ENCODE measurements at places on chromosomes 6 and 20.

DNA sequence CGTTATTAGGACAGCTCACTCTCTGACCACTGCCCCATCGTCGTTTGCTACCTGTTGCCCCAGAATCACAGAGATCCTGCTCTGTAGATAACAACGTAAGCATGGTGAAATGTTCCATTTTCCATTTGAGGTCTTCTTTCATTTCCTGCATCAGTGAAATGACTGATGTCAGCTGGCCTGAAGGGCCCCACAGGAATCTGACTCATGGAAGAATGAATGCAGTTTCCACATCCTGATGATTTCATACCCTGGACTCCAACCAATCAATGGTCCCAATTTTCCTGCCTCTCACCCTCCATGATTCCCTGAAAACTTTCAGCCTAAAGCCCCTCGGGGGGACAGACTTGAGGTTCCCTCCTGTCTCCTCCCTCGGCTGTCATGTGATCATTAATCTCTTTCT lies 394.4 kb upstream of the CDH4 start:
- no peak for DNase-seq

- DNase-seq: no peak
Measured at GRCh38 chr6:150304429-150304828, 64.4 kb upstream of the IYD start.

- DNase-seq: no peak
Measured at GRCh38 chr6:33983721-33984465, 162.0 kb downstream of the GRM4 start.

DNA sequence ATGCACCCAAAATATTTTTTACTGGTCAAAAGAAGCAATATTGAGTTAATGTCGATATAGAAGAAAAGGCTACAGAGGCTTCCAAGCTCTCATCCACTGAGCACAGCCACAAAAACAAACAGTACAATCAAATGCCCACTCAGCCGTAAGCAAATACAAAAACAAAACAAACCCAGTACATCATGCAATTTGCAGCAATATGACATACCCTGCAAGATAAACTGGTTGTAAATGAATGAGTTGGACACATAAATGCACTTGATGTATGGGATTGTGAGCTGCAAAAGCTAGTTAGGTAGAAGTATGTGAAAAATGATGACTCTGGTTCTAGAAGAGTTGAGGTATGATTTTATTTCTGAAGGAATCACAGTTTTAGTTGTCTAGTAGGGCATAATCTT lies 83.9 kb downstream of the SESN1 start:
- no peak for DNase-seq

DNA sequence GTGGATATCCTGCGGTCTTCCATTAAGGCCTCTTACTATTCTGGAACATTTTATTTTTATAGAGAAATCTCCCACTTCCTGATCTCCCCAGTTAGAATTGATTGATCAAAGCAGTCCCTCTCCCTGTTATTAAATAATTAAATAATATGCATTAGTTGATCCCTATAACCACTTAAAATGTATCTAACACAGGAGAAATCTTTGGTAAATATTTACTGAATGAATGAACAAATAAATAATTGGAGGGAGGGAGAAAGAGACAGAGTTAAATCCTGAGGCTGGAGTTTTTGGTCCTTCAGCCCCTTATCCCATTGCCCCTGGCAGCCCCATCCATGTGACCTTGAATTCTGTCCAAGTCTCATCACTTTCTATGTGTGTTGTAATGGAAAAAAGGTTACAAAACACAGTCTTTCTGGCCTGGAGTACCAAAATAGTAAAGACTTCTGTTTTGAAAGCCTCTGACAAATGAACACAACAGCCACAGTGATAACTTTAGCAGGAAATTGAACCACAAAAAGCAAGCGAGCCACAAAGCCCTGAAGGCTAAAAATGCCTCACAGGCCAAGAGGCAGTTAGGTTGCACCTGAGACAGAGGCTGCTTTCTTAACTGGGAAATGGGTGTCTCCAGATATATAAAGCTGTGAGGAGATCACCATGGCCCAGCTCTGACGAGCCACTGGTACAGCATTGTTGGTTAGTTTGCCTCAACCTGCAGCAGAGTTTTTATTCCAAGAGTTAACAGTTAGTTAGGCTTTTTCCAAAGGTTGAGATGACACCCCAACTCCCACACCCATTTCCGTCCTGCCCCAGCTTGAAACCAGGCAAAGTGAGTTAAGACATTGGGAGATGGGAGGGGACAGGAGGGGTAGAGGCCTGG lies 11.3 kb downstream of the NT5E start:
- DNase-seq: no peak

DNA sequence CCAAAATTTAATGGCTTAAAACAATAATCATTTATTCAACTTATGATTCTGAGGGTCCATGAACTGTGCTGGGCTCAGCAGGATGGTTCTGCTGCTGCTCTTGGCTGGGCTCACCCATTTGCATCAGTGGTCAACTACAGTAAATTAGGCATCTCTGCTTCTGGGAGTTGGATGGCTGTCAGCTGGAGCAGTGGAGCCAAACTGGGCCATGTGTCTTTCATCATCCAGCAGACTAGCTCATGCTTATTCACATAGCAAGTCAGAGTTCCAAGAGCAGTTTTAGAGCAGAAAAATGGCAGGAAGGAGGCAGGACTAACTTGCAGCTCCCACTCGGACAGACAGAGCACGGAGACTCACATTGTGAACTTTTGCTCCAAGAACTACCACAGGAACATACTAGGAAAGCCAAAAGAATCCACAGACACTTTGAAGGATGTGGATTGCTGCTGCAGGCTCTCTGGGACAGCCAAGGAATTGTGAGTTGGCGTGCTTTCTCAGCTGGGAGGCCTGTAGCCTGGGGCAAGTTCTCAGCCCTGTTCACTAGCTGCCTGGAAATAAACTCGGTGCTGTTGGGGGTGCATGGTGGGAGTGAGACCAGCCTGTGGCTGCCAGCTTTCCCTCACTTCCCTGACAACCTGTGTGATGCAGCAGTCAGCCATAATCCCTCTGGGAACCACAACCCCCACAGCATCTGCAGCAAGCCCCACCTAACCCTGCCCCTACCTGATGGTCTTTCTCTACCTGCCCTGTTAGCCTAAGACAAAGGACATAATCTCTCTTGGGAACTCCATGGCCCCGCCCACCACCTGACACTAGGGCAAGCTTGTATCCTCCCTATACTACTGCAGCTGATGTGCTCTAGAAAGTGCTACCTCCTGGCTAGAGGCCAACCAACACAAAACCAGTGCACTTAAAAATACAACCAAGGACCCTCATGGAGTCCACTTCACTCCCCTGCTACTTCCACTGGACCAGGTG lies 129.0 kb downstream of the JPH2 start:
- DNase-seq: no peak

GRCh38 chr6:127966616-127967015 lies 65.8 kb upstream of the THEMIS start:
- DNase-seq: no peak

GRCh38 chr20:43755390-43755789 lies 28.6 kb upstream of the GTSF1L start:
- no peak for DNase-seq

GRCh38 chr20:59104831-59105230 lies 58.8 kb upstream of the ZNF831 start:
- DNase-seq: no peak

DNA sequence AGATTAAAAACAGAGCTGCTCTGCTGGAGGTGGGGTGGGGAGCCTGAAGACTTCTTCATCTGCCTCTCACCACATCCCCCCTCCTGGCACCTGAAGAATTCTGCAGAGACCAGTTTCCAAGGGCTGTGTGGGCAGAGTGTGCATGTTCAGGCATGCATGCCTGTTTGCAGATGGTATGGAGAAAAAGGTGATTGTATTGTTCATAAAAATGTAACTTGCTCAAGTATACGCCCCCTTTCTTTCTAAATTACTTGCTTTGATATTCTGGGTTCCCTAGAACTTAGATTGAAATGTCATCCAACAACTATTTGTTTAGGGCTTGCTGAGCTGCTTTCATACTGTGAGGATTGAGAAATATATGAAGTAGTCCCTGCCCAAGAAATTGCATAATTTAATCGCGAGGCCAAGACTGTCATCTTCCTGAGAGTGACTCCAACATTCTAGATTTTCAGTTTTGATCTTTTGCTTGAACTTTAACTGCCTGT lies 83.6 kb downstream of the LCA5 start:
- no peak for DNase-seq

DNA sequence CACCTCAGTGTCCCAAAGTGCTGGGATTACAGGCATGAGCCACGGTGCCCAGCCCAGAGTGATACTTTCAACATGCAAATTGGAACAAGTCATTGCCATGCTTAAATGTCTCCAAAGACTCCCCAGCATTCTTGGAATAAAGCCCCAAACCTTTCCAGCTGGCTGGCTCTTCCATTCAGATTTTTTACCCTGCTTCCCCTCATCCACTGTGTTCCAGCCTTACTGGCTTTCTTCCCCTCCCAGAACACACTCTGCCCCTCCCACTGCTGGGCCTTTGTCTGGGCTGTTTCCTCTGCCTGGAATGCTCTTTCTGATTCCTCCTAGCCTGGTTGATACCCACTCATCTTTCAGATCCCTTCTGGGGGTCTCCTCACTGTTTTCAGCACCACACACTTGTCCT lies 40.1 kb upstream of the NNAT start:
- DNase-seq: no peak

- no peak for DNase-seq
Measured at GRCh38 chr20:46702447-46703203, 6.8 kb upstream of the SLC2A10 start.

DNA sequence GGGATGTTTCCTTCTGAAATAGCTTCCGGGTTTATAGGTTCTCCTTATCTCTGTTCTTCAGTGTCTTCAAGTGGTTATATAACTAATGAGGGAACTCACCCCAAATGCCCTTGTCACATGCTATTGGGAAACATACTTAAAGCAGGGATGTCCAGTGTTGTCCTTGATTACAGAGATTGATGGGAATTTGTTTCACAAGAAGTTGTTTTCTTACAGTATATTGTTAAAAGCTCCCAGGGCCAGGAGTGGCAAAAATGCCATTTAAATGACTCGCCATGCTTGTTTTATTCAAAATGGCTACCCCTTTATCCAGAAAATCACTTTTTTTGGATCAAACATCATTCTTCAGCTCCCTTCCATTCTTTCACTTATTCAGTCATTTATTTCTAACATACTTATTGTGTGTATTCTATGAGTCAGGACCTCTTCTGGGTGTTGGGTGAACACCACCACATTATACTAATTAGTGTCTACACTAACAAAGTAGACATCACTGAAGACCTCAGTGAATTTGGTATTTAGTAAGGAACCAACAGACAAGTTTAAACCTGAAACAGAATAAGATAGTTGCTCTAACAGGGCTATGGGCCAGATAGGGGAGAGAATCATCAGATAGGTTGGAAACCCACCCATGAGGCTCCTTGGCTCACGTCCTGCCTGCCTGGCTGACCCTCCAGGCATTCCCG lies 791.1 kb downstream of the MAFB start:
- no peak for DNase-seq

DNA sequence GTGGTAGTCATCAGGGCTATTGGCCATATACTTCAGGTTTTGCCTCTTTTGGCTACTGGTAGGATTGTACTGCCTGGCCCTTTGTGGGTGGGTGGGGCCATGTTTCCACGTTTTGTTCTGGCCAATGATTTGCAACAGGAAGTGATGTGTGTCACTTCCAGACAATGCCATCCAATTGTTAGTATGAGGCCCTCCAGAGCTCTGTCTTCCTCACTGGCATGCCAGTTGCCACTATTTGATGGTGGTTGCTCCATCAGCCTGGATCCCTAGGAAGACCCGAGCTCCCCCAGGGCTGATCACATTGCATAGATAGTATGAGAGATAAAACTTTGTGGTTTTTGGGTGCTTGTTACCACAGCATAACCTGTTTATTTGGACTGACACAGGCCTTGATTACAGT lies 7.7 kb upstream of the LRRN4 start:
- DNase-seq: no peak

DNA sequence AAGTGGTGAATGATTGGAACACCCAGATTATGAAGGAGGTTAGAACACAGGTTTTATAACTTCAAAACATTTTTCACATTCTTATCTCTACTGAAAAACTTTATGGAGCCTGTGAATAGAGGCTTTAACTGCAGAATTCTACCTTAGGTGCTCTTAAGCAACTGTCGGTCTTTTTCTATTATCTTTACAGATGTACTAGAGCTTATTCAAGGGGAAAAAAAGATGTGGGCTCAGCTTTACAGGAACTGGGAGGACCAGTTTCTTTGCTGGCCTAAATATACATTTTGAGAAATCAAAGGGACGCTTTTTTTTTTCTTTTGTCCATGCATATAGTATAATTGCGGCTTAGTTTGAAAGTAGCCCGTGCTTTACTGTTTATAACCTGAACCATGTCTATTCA lies 58.9 kb downstream of the UST start:
- DNase-seq: no peak

GRCh38 chr6:34673064-34673463 lies 23.5 kb downstream of the ILRUN start:
- DNase-seq: no peak

DNA sequence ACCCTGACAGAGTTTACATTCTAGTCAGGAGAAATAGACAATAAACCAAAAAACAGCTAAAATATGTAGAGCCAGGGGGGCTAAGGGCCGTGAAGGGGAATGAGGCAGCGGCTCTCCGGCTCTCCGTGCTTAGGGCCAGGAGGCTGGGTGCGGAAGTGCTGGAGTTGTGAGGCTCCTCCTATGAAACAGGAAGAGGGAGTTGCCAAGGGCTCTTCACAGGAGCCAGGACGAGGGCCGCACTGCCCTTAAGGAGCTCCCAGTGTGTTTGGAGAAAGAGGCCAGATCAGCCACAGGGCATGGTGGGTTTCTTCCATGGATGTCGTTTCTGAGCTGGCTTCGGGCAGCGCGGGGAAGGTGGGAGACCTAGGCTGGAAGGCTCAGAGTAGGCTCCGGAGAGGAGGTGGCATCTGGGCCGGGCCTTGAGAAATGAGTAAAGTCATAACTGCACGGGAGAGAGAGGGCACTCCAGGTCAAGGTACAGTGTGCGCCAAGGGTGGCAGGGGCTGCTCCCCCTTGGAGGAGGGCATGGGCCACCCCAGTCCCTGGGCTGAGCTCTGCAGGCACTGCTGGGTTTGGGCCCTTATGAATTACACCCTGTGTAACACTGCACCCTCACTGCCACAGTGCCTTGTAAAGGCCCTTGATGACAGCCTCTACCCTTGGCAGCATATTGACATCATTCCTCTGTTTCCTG lies 20.8 kb upstream of the MLN start:
- no peak for DNase-seq

DNA sequence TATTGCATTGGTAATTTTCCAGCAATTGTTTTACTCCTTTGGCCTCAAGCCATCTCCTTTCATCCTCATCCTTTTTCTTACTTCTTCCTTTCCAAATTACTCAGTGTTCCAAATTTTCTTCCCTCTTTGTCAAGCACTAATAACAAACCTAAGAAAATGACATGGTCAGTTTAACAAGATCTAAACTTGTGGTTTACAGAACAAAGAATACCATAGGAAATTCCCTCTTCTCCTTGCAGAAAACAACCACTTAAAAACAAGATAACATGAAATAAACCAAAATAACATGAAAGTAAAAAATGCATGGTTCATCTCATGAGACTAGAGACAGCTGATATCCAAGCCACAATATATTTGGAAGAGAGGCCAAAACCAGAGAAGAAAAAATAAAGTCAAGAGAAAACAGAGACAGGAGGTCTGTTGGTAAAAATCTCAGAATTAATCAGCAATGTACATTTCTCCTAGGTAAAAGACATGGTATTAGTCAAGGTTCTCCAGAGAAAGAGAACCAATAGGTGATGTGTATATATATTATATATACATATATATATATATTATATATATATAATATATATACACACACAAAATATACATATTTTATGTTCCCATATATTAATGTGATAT lies 51.0 kb upstream of the SENP6 start:
- no peak for DNase-seq
